ENCODE measurements at places on chromosomes 5 and 9. TPM values are rescaled to one million over a fixed set of nuclear protein-coding genes. Genes with fewer than 3 reads are reported as not detected.

OTP gene
- not detected for total RNA-seq

ATP10B gene
- total RNA-seq, result not detected

FCHO2 gene
- 4.7 TPM for total RNA-seq

GRM6 gene
- total RNA-seq, result not detected

PAX5 gene
- 0.11 TPM for total RNA-seq

PCDHA5 gene
- not detected for total RNA-seq

FGF10 gene
- total RNA-seq, result not detected

C9orf152 gene
- total RNA-seq, result not detected

BRINP1 gene
- total RNA-seq, result not detected

SLF1 gene
- 8.9 TPM for total RNA-seq

C5orf58 gene
- not detected for total RNA-seq

CKMT2 gene
- total RNA-seq, result not detected

PAXX gene
- total RNA-seq, result 45.6 TPM

PGGT1B gene
- total RNA-seq, result 7.6 TPM

ATP6V1G1 gene
- total RNA-seq, result 149 TPM

KCTD16 gene
- 0.04 TPM for total RNA-seq

HMMR gene
- total RNA-seq, result 46.7 TPM

KIF4B gene
- not detected for total RNA-seq

IFNA21 gene
- total RNA-seq, result not detected

PIP5K1B gene
- not detected for total RNA-seq

PCDHGA2 gene
- total RNA-seq, result 0.04 TPM

AGPAT2 gene
- 52.2 TPM for total RNA-seq

CA9 gene
- 2.1 TPM for total RNA-seq

SURF1 gene
- 28.3 TPM for total RNA-seq

TSLP gene
- 0.78 TPM for total RNA-seq

TPPP gene
- total RNA-seq, result 0.94 TPM

OSMR gene
- total RNA-seq, result 27.3 TPM

CAPSL gene
- not detected for total RNA-seq

JAKMIP2 gene
- 0.19 TPM for total RNA-seq

ABLIM3 gene
- total RNA-seq, result 5.5 TPM

TMEM215 gene
- not detected for total RNA-seq

NPR3 gene
- total RNA-seq, result 0.08 TPM

C7 gene
- not detected for total RNA-seq

CDH6 gene
- total RNA-seq, result not detected

AQP7 gene
- total RNA-seq, result not detected

CCNJL gene
- 4.8 TPM for total RNA-seq

CCDC152 gene
- total RNA-seq, result 5.3 TPM

NEUROG1 gene
- not detected for total RNA-seq

SEMA6A gene
- 0.11 TPM for total RNA-seq

SCGB3A2 gene
- total RNA-seq, result not detected

CDKN2B-AS1 gene
- 0.23 TPM for total RNA-seq

ANKRD18A gene
- 0.70 TPM for total RNA-seq

HTR1A gene
- total RNA-seq, result not detected

OR13C9 gene
- not detected for total RNA-seq

SUSD3 gene
- total RNA-seq, result 3.1 TPM

AGXT2 gene
- not detected for total RNA-seq

ROR2 gene
- total RNA-seq, result not detected

LECT2 gene
- total RNA-seq, result not detected

RNF208 gene
- total RNA-seq, result not detected

GFRA3 gene
- not detected for total RNA-seq

SLC36A2 gene
- not detected for total RNA-seq

All from hair follicular keratinocyte (primary cell).